Amniotic stem cell (primary cell): ENCODE measurements at places on chromosomes 5 and 9.

DNA sequence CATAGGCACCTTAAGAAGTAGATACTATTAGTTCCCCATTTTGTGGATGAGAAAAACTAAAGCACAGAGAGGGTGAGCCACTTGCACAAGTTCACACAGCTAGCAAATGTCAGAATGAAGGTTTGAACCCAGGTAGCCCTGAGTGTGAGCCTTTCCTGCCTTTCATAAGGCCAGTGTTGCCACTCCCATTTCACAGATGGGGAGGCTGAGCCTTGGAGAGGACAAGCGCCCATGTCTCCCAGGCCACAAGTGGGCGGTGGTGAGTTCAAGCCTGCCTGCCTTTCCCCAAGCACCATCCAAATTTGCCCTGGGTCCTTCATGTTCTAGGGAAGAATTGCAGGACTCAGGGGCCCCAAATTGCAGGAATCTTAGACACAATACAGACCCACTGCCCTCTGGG is 50.6 kb downstream of the LHX2 start:
- no peak for DNase-seq

DNA sequence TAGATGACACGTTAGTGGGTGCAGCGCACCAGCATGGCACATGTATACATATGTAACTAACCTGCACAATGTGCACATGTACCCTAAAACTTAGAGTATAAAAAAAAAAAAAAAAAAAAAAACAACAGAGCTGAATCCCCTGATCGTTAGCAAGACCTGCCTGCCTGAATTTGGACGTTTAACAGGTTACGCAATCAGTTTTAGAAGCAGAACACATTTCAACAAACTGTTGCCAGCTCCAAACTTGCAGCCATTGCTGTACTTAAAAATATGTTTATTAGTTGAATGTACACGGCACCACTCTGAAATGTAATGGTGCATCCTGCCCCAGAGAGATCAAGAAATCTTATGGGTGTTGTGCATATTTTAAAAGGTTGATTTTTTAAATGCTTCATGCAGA is 680.0 kb downstream of the TLE4 start:
- DNase-seq: no peak

GRCh38 chr5:141942185-141942857 is 15.7 kb downstream of the PCDH12 start:
- DNase-seq: no peak

DNA sequence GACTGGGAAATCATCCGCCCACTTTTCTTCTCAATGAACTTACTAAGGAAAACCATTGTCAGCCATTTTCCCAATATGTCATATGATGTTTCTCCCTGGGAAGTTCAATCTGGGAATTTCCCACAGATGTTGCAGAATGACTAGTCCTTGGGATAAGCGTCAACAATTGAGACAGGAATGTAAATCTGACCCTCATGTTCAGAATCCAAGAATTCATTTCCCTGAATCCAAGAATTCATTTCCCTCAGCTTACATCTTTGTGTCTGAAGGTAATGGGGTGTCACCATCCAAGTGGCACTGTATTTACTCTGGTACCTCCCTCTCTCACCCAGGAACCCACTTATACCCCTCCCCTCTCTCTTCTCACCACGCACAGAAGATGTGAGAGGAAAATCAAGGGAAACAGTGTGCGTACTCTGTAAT is 7.4 kb downstream of the KLF9 start:
- DNase-seq: peak; percentile 40

- no peak for DNase-seq
Observed at GRCh38 chr9:130432362-130432761, 12.4 kb upstream of the ASS1 start.

DNA sequence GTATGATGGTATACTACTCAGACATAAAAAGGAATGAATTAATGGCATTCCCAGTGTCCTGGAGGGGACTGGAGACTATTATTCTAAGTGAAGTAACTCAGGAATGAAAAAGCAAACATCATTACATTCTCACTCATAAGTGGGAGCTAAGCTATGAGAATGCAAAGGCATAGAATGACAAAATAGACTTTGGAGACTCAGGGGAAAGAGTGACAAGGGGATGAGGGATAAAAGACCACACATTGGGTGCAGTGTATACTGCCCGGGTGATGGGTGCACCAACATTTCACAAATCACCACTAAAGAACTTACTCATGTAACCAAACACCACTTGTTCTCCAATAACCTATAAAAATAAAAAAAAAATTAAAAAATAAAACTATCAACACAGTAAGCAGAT is 587.3 kb upstream of the RGMB start:
- no peak for DNase-seq

GRCh38 chr5:17929171-17929570 is 294.9 kb downstream of the TAF11L14 start:
- no peak for DNase-seq

DNA sequence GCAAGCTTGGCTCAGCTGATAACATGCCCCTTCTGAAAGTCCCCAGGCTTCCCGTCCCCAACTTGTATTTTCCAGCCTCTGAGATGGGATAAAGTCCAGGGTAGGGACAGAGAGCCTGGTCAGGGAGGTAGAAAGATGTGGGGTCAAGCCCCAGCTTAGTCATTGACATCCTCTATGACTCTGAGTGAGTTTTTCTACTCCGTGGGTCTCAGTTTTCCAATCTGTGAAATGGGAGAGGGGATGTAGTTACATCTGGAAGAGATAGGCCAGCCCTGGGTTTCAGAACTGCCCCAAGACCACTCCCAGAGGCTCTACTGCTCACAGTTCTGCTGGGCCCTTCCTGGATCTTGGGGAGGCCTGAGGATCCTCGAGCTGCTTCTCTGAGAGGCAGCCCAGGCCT is 3.1 kb downstream of the GPRIN1 start:
- DNase-seq: no peak

GRCh38 chr5:155010881-155011280 is 2.7 kb upstream of the KIF4B start:
- DNase-seq: no peak

DNA sequence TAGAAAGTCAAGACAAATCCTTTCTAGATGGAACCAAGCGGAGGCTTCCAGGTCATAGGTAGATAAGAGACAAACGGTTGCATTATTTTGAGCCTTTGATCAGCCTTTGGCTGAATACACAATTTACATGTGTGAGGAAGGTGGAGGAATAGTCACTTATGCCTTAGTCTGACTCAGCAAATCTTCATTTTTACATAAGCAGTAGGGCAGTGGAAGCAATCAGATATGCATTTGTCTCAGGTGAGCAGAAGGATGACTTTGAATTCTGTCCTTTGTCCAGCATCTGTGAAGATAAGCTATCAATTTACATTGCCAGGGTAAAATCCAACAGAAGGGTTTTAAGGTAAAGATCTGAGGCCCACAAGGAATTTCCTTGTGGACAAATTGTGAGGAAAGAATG is 23.8 kb downstream of the TUSC1 start:
- no peak for DNase-seq

- DNase-seq: no peak
Observed at GRCh38 chr9:98687911-98688310, 20.8 kb downstream of the GABBR2 start.

DNA sequence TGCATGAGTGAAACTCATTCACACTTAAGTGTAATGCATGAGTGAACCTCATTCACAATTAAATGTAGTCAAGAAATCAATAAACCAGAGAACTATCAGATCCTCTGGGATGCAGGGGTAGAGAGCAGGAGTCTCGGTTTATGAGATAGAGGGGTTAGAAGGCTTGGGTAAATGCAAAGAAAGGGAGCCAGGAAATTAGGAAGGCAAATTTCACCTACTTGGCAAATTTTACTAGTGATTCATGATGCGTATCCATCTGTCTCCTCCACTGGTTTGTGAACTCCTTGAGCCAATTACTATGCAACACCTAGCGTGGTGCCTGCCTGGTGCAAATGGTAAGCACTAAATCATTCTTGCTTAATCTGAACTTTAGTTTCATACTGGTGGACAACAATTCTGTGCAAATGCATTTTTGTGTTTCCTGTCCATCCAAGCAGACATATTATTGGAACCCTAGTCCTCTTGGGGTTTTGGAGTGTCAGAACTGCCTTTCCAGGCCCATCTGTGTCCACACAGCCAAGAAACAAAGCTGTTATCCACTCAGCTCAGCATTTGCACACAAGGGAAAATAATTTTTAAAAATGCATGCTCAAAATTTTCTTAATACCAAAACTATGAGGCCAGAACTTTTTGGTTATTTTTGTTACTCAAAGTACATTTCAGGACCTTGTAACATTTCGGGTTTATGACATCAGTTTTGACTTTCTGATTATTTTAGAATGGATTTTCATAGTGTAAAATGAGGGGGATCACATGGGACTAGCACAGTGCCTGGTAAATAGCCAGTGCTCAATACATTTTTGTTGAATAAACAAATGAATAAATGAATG is 5.2 kb downstream of the HAPLN1 start:
- DNase-seq: no peak

DNA sequence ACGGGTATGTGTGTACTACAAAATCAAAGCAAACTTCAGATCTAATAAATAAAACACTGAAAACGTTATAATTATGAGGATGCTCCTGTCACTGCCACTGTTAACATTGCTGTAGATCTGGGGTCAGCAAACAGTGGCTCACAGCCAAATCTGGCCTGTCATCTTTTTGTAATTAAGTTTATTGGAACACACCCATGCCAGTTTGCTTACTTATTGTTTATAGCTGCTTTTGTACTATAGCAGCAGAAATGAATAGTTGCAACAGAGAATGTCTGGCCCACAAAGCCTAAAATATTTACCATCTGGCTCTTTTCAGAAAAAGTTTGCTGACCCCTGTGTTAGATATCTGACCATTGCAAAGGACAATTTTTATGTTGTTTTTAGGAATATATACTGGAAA is 32.1 kb downstream of the PRRC1 start:
- DNase-seq: no peak

DNA sequence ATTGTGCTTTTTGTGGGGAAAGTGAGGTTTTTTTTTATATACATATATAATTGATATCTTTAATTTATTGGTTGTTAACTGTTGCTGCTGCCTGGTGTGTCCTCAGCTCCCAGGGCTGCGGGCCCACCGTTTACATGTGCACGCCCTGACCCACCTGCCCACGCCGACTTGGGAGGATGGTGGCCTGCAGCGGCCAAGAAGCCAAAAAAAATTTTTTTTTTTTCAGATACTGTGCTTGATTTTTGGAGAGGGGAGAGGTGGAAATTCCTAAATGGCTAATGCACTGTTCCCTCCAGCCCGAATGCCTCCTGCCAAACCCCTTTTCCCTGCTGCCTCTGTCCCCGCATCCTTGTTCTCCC is 32.0 kb upstream of the HMCN2 start:
- no peak for DNase-seq

GRCh38 chr5:93503598-93504067 is 77.4 kb downstream of the NR2F1-AS1 start:
- peak; percentile 55 for DNase-seq

GRCh38 chr5:1919209-1919566 is 36.5 kb upstream of the IRX4 start:
- DNase-seq: no peak

DNA sequence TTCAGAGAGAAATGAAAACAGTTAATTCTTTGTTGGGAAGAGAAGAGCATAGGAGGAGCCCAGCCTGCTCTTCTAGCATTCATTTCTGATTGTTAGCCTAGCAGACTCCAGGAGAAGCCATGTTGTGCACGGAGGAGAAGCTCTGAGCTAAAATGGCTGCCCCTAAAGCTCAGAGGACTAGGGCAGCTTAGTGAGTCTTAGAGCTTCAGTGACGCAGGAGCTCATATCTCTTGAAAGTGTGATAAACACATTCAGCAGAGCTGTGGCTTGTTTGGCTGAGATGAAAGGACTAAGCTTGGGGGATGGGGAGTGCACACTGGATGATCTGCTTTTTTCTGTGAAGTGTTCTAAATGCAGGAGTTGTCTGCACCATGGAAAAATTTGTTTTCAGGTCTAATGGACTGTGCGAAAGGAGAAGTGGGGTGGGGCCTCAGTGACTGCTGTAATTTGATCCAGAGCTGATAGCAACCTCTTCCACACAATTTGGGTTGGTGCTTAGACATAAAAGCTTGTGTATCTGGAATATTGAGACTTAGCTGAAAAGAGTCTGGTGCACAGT is 58.5 kb downstream of the ZNF462 start:
- DNase-seq: no peak

DNA sequence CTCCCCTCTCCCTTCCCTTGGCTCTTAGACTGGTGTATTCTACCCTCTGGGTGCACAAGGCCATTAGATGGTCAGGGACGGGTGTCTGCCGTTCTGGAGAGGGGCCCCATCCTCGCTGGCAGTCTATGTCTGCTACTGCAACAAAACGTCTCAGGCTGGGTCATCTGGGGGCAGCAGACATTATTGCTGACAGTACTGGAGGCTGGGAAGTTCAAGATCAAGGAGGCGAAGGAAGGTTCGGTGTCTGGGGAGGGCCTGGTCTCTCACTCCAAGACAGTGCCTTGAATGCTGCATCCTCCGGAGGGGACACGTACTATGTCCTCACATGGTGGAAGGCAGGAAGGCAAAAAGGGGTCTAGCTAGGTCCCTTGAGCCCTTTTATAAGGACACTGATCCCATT is 93.4 kb upstream of the COL5A1 start:
- DNase-seq: no peak

- no peak for DNase-seq
Observed at GRCh38 chr9:129005336-129005997, 22.7 kb downstream of the SH3GLB2 start.

- DNase-seq: no peak
Observed at GRCh38 chr9:77800924-77801551, 152.9 kb upstream of the GNA14 start.

DNA sequence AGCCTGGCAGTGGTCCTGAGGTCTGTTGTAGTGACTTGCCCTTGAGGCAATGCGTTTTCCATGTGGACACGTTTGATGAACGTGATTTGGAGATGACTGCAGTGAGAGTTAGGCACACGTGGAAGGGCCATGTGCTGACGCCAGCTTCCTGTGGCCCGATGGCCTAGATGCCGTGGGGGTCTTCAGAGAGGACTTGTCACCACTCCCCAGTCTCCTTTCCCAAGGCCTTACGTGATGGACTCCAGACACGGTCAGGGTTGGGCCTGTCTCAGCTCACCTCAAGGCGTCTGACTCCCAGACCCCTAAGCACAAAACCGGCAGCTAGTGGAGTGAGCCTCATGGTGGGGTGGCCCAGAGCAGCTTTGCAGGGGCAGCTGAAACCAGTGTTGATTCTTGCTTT is 92.9 kb downstream of the ANGPTL2 start:
- no peak for DNase-seq
